ENCODE measurements at places on chromosomes 2 and 18.
A peak's percentile ranks its signal among the peaks of the same experiment; 100 is the strongest.

DNA sequence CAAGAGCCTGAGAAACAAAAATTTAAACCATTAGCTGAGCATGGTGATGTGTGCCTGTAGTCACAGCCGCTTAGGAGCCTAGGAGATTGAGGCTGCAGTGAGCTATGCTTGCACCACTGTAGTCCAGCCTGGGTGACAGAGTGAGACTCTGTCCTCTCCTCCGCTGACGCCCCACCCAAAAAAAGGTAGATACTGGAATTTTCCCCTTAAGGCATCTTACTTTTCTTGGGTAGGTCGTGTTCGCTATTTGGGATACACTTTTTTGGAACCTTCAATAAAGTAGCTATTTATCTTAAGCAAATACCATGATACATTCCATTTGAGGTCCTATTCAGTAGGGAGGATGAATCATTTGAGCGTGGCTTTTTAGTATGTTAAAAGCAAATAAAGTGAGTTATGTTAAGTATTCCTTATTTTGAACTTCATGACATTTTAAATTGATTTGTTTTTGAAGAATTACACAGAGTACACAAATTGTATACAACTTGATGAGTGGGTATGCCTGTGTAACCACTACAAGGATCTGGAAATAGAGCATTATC lies 38.7 kb downstream of the RALBP1 start:
- DNase-seq, result no peak

GRCh38 chr18:59231877-59232276 lies 11.9 kb downstream of the GRP start:
- DNase-seq, result no peak

DNA sequence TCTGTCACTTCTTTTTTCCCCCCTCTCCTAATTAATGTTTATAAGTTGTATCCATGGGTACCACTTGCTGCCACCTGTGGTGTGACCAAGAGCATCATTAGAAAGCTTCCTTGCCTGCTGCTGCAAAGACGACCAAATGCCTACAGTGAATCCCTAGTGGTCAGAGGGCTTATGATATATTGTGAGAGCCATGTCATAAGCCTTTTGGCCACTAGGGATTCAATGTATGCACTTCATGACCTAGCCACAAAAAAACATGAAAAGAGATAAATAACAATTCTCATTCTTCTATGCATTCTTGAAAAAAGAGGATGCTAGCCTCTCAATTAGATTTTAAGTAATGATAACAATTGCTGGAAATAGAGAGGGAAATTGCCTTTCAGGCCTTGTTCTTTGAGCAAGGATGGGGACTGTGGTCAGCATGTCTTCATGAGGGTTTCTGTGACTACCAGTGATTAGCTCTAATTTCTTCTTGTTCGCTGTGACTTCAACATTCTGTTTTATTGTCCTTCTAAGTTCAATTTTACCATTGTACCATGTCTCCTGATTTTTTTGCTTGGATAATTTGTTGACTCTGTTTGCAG lies 435.3 kb downstream of the TGIF1 start:
- DNase-seq, result no peak

GRCh38 chr2:12883906-12884305 lies 167.2 kb downstream of the TRIB2 start:
- no peak for DNase-seq

DNA sequence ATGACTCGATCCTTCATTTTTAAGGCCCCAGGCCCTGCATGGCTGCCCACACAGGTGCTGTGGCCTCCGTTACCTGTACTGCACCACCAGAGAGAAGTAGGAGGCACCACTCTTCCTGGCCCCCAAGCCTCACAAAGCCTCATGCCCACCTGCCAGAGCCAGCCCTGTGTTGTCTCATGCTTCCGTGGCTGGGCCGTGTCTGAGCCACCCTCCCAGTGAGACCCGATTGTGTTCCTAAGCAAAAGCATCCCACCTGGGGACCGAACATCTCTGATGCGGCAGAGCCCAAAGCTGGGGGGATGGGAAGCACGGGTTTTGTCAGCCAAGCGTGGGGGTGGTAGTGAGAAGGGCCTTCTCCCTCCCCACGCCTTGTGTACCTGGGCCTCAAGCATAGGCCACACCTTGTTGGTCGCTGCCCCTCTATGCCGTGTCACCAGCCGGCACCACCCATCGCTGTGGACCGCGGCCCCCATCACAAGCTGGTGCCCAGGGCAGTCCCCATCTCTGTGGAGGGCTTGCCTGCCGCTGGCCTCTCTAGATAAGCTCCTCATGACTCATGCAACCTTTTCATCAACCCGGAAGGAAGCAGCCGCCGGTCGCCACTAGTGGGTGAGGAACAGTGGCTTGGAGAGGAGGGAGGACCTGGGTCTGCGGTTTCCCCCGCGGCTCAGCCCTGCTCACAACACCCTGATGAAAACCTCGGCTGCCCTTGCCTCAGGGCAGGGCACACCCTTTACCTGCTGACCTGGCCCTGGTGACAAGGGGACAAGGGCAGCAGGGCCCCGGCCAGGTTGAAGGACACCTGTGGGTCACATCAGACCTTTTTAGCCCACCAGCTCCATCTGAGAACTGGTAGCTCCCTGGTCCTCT lies 2.7 kb upstream of the RNPEPL1 start:
- DNase-seq, result no peak

GRCh38 chr2:132754392-132754791 lies 84.4 kb upstream of the LYPD1 start:
- DNase-seq, result peak; percentile 13

DNA sequence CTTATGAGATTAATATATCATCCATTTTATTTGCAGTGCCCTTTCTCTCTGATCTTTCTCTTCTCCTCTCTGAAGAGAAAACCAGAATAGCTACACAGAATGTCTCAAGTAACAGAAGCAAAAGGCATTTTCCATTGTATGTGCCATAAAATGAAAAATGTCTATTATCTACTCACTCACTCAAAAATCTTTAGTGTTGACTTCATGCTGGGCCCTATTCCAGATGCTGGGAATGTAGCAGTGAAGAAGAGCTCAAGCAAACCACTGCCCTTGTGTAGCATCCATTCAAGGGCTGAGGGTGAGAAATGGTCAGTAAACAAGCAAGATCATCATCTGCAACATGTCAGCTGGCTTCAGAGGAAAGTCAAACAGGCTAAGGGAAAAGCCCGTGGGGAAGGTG lies 427.7 kb downstream of the METTL4 start:
- peak; percentile 3 for DNase-seq

- DNase-seq, result no peak
Observed at GRCh38 chr2:19785447-19785846, 116.3 kb downstream of the TTC32 start.

DNA sequence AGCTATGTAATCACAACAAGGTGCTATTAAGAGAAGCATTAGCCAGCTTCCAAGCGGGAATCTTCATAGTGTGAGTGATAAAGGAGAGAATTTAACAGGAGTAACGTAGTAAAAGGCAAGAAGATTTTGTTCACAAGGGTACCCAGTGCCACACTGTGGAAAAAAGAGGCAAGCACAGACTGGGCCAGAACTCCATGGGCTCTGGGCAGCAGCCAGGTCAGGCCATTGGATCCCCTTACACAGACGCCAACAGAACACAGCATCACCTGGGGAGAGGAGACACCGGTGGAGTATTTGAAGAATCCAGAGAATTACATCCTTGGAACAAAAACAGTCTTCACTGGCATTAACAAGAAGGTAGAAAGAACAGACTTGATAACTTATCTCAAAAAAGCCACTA lies 21.2 kb downstream of the AMER3 start:
- no peak for DNase-seq

DNA sequence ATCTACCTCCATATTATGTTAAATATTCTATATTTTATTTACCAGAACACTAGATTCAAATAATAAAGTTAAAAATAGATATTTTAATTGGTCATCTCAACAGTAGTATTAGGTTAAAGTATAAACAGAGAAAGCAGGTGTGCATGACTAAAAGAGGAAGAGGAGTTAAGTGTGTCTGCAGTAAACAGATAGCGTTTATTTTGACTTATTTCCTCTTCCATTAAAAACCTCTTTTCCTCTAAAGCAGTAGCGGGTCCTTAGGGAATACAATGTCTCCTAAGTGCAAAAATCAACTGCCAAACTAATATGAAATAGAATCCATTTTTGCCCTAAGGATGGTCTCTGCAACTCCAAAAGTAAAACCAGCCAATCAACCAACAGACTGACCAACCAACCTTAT lies 27.7 kb downstream of the EIF2AK3 start:
- DNase-seq, result no peak

- no peak for DNase-seq
Observed at GRCh38 chr2:157245846-157246764, 11.4 kb upstream of the GALNT5 start.

GRCh38 chr2:17334300-17334699 lies 183.9 kb downstream of the RAD51AP2 start:
- no peak for DNase-seq

DNA sequence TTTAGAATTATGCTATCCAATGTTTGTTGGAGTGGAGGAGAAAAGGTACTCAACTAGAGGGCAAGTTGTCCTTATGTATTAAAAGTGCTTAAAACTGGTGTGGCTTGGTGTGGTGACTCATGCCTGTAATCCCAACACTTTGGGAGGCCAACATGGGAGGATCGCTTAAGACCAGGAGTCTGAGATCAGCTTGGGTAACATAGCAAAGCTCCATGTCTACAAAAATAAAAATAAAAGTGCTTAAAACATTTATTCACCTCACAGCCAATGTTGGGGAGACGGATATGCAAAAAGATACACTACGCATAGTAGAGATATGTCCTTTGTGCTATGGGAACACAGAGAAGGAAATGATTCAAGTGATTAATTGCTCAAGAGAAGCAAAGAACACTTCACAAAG lies 19.3 kb upstream of the TNFAIP6 start:
- no peak for DNase-seq

DNA sequence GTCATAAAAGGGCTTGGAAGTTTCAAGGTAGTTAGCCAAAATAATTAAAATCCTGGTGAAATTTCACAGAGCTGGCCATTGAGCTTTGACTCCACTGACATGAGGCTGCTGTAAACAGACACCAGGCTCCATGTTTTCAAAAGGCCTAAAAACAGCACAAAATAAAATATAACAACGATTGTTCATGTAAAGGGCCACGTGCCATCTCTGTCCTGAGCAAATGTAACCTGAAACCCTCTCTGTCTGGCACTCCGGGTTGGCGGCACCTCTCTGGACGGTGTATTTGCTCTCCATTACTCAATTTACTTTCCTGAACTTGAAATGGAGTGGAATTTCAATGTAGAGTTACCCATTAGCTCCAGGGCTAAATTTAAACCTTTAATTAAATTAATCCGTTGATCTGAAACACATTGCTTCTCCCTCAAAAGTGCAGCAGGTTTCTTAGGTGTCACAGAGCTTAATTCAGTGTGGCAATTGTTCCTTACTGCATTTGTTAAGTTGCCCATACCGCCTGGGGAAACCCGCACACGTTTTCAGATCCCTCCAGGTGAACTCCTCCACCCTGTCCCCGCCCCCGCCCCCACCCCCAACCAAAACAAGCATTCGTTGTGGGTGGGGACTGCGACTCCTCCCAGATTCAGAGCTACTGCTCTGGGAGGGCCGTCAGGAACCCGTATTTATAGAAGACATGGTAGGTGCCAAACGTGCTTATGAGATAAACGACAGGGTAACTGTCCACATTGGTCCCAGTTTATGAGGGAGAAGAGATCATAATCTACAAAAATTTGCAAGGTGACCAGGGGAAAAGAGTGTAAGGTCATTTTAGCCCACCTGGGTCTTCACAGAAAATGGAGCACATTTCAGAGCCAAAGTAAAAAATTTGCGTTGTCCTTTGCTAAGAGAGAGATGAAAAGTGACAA lies 1.2 kb upstream of the CABLES1 start:
- DNase-seq, result peak; percentile 58

GRCh38 chr2:200171731-200172482 lies 134.6 kb upstream of the SPATS2L start:
- no peak for DNase-seq

DNA sequence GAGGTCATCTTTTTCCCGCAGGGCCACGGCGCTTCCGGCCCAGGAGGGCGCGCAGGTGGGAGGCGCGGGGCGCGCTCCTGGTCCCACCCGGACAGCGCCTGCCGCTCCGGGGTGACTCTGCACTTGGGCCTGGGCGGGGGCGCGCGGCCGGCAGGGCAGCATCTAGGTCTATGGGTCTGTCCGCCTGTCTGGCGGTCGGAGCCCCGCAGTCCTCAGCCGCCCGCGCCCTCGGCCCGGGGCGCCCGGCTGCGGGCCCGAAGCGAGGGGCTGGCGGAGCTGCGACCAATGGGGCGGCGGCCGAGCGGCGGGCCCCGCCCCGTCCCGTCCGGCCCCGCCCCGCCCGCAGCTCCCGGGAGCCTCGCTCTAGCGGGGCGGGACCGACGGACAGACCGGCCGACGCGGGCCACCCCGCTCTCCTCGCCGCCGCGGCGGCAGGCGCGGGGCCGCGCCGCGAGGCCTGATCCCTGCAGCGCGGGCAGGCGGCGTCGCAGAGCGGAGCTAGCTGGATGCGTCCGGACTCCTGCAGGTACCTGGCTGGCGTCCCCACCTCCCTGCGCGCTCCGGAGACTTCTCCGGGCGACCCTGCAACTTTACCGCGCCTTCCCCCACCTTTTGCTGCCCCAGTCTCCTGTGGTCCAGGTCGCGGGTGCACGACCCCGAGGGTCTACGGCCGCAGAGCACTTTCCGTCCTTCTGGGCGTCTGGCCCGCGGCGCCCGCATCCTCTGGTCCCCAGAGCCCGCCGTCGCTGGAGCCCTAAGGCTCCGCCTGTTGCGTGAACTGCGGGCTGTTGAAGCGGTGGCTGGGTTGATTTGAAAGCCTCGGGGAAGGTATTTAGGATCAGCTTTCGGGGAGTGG lies at the start of gene KCNS3:
KCNS3 (plus strand) TSS at position 387 of the 856 bp plus-strand sequence. CDS start 52,342 bp downstream, outside the sequence.
- DNase-seq, result peak; percentile 79

- DNase-seq, result no peak
Observed at GRCh38 chr2:238055841-238056240, 5.0 kb upstream of the SCLY start.

- DNase-seq, result peak; percentile 15
Observed at GRCh38 chr2:39243469-39244123, at the start of gene CDKL4. CDKL4 (minus strand) TSS chr2:39243970.

DNA sequence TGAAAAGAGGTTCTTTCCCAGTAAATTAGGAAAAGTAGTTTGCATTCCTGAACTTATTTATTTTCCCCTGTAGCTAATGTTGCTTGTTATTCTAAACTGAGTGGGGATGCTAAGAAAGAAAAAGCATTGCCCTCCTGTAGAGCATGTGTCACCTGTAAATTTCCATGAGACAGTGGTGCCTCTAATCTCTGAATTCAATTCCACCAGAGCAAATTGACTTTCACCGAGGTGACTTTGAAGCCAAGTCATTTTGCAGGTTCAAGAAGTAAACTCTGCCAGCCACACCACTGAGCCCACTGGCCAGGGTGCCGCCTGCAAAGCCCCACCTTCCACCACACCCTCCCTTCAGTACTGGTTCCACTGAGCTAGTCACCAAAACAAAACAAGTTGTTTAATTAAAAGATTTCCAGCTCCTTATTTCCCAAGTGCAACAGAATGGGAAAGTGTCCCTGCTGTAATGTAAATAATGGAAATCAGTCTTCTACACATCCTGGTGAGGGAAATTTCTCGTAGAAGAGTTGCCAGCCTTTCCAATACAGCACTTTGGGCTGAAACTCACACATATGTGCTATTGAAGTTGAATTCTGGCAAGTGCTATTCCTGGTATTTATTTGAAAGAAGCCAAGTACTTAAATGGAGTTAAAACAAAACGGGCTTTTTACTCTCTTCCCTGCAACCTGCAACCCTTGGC lies 254.8 kb downstream of the RNF152 start:
- DNase-seq, result no peak

Data from eye (tissue), 1 donor.